ENCODE measurements at places on chromosomes 7 and 10. TPM values are rescaled to one million over a fixed set of nuclear protein-coding genes. Genes with fewer than 3 reads are reported as not detected.

GRCh38 chr10:99460070-99460469, 29.6 kb upstream of the GOT1 start:
- no peak overlapping the region for H3K27ac ChIP-seq
- no peaks in the 10 kb centered on the region for H3K27me3 ChIP-seq
- H3K4me1 ChIP-seq = no peaks in the 10 kb centered on the region
- DNase-seq = no peak

DNA sequence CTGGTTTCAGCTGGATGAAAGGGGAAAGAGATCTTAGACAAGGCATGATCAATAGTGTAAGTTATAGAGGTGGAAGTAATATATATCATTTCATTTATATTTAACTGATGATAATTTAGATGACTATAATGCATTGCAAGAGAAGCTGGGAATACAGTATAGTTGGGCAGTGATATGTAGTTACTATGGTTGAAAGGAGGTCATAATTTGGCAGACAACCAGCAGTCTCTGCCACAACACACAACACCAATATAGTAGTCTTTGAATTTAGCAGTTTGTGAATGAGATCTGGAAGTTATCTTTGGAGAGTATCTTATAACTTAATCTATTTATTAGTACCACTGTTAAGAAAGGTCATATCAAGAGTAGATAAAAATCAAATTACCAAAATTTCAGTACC, 39.9 kb downstream of the TAX1BP1 start:
- H3K36me3 ChIP-seq = peaks cover 28% of the 10 kb centered on the region
- no peak for DNase-seq
- H3K4me3 ChIP-seq = no peak overlapping the region
- H3K27me3 ChIP-seq = no peaks in the 10 kb centered on the region
- H3K27ac ChIP-seq = no peak overlapping the region

- H3K27ac ChIP-seq = peak overlapping the region; percentile 65
- H3K4me3 ChIP-seq = peak overlapping the region; percentile 53
- H3K4me1 ChIP-seq = peaks cover 20% of the 10 kb centered on the region
Observed at GRCh38 chr10:112532189-112532588, 85.2 kb downstream of the VTI1A start.

- peak; percentile 50 for DNase-seq
- H3K36me3 ChIP-seq = no peaks in the 10 kb centered on the region
- no peak overlapping the region for H3K27ac ChIP-seq
Observed at GRCh38 chr7:44273681-44274622, 51.4 kb downstream of the CAMK2B start.

DNA sequence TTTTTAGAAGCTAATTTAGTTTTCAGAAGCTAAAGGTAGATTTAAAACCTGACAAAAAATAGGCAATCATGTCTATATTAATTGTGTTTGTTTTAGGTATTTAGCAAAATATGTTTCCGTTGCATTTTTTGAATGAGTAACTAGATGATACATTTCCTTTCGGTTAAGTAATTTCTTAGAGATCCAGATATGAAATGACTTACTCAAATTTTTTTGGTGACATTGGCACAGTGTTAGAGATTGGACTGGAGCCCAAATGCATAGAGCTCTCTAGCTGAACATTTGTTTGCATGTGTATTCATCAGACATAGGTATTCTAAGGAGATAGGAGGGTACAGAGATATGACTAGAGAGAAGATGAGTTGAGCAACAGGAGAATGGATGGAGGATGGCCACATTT, 1.9 kb downstream of the BUB3 start:
- H3K27ac ChIP-seq = no peak overlapping the region
- DNase-seq = no peak
- H3K4me1 ChIP-seq = peaks cover 73% of the 10 kb centered on the region

DNA sequence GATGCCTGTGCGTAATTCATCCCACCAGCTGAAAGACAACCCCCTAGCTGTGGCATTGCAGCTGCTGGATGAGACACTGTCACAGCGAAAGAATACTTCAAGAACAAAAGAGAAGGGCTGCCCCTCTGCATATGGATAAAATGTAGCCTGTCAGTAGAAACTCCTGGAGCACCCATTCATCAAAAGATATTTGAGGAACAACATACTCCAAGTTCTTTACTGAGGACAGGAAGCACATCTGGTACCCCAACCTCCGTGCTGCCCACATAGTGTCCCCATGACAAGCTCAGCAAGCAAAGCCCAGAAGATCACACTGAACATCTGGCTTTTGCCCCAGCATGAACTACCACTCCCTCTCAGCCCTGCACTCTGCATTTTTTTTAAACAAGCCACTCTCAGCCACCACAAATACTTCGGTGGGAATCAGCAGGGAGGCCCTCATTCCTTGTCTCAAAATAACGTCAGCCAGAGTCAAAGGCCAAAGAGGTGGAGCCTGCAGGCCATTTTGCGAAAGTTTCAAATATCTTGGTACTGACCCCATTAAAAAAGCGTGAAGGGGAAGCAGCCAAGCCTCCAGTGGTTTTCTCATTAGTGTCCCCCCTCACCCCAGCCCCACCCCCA, 1.7 kb downstream of the CREB3L2 start:
- H3K27ac ChIP-seq = peak overlapping the region; percentile 89
- peaks cover 4% of the 10 kb centered on the region for H3K36me3 ChIP-seq
- H3K4me3 ChIP-seq = peak overlapping the region; percentile 75
- H3K27me3 ChIP-seq = no peaks in the 10 kb centered on the region
- no peak for DNase-seq
- H3K4me1 ChIP-seq = peaks cover 21% of the 10 kb centered on the region

DNA sequence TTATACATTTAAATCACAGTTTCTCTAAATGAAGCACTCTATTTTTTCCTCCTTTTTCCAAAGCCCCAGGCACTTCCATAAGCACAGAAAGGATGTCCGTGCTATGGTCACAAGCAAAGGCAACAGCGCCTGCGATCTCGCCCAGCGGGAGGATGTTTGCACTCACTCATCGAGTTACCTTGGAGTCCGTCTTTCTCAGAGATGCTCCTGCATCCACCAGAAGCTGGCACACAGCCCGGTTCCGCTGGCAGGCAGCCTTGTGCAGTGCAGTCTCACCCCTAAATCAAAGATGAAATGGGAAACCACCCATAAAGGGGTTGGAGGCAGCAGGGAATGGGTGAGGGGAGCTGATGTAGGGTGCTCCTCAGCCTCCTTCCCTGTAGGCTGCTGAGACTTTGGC, 51.9 kb upstream of the PTN start:
- no peak overlapping the region for H3K4me3 ChIP-seq
- H3K4me1 ChIP-seq = no peaks in the 10 kb centered on the region
- no peaks in the 10 kb centered on the region for H3K27me3 ChIP-seq

GRCh38 chr10:75176046-75176445, 34.5 kb upstream of the VDAC2 start:
- no peak overlapping the region for H3K4me3 ChIP-seq
- H3K27me3 ChIP-seq = no peaks in the 10 kb centered on the region
- DNase-seq = no peak
- no peak overlapping the region for H3K27ac ChIP-seq
- H3K4me1 ChIP-seq = no peaks in the 10 kb centered on the region
- H3K36me3 ChIP-seq = peaks cover 39% of the 10 kb centered on the region

- no peak overlapping the region for H3K27ac ChIP-seq
- H3K36me3 ChIP-seq = no peaks in the 10 kb centered on the region
- DNase-seq = peak; percentile 28
- H3K27me3 ChIP-seq = no peaks in the 10 kb centered on the region
- no peaks in the 10 kb centered on the region for H3K4me1 ChIP-seq
Observed at GRCh38 chr7:140551355-140552239, 72.3 kb upstream of the MKRN1 start.

- H3K27ac ChIP-seq = no peak overlapping the region
- no peak for DNase-seq
- H3K36me3 ChIP-seq = no peaks in the 10 kb centered on the region
- no peaks in the 10 kb centered on the region for H3K27me3 ChIP-seq
- H3K4me1 ChIP-seq = no peaks in the 10 kb centered on the region
Observed at GRCh38 chr10:53699684-53700083, 927.1 kb upstream of the MBL2 start.

DNA sequence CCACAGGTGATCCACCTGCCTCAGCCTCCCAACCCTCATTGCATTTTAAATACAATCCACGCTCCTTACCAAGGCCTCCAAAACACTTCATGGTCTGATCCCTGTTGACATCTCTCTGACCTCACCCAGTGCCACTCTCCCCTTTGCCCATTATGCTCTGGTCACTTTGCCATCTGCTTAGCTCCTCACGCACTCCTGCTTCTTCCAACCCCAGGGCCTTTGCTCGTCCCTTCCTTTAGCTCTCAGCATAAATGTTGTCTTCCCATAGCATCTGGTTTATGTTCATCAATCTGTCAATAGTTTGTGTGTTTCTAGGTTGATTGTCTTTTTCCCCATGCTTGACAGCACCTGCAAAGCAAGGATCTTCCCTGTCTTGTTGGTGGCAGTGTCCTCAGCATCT, 14.1 kb downstream of the NPFFR1 start:
- DNase-seq = no peak
- H3K4me3 ChIP-seq = no peak overlapping the region
- peaks cover 10% of the 10 kb centered on the region for H3K4me1 ChIP-seq
- H3K27me3 ChIP-seq = no peaks in the 10 kb centered on the region
- H3K27ac ChIP-seq = no peak overlapping the region
- no peaks in the 10 kb centered on the region for H3K36me3 ChIP-seq

STAM gene
- polyA plus RNA-seq = 7.9 TPM

GGCT gene
- 53.0 TPM for polyA plus RNA-seq

PAPOLB gene
- polyA plus RNA-seq = not detected
